ENCODE measurements at places on chromosomes 3 and 15. TPM values are rescaled to one million over a fixed set of nuclear protein-coding genes. Genes with fewer than 3 reads are reported as not detected.

Gene RTP4
- 8.2 TPM for total RNA-seq

DNA sequence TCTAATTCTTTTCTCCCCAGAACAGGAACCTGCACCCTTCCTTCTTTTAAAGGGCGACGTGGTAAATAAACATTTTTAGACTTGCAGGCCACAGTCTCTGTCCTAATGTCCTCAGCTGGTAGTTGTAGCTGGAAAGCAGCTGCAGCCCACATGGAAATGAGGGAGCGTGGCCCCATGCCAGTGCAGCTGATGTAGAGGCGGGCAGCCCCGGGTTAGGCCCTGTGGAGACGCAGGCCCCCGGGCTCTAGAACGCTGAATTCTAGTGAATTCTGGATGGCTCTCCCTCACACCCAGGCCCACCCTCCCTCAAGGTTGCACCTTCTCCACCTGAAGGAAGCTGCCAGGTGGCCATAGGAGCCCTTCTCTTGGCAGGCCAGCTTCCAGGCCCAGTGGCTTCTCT lies 52.3 kb downstream of the PGPEP1L start:
- no peak for DNase-seq

GRCh38 chr3:190345878-190346277 lies 23.6 kb upstream of the CLDN1 start:
- no peak for DNase-seq

Gene GOLGA6L10
- 2.1 TPM for total RNA-seq

Gene GOLGA8T
- not detected for total RNA-seq

DNA sequence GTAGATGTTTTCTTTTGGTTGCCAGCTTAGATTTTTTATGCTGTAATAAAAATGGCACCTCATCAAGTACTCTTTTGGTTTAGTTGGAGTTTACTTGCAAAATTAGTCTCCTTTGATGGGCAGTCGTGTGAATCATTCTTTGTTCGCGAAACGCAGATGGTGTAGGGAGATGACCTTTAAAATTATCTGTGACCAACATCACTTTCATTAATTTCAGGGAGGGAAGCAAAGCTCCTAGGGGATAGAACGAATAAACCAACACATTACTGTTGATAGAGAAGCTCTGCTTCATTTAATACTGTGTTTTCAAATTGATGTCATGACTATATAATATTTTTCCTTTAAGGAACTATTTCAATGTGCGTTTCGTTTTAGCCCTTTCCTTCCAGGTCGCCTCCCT lies 67.4 kb downstream of the USP13 start:
- no peak for DNase-seq

DNA sequence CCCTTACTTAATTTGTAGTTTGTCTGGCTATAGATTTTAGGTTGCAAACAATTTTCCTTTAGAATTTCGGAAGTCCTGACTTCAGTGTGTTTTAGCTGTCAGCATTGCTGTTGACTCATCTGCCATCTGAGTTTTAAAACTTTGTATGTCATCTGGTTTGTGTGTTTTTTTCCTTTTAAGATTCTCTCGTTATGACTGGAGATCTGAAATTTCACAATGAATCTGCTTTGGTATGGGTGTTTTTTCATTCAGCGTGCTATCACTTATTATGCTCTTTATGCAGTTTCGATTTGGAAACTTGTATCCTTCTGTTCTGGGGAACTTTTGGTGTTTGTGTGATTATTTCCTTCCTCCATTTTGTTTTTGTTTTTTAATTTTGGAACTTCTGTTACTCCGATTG lies 53.7 kb upstream of the ZNF280D start:
- no peak for DNase-seq

Gene ACKR4
- 0.15 TPM for total RNA-seq

Gene HRG
- total RNA-seq, result not detected

Gene BNC1
- total RNA-seq, result not detected

- no peak for DNase-seq
Observed at GRCh38 chr15:29569533-29570092, 252.7 kb downstream of the TJP1 start.

GRCh38 chr3:186588632-186589031 lies 18.1 kb downstream of the DNAJB11 start:
- no peak for DNase-seq

- DNase-seq, result no peak
Observed at GRCh38 chr3:65402597-65402996, 636.1 kb downstream of the MAGI1 start.

DNA sequence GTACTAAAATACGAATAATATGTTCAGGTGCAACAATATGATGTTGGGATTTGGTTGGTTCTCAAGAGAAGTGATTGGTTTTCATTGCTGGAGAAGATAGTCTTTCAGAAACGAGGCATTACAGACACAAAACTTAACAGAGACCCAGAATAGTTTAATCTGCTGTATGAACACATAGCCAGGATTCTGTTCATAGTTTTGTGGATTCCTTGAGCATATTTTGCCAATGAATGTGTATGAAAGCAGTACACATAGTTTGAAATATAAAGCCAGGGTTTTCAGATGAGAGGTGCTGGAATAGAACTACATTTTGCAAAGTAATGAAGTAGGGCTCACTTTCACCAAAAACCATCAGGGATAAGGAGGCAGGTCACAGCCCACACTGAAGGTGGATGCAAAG lies 5.7 kb upstream of the MCTP2 start:
- DNase-seq, result no peak

DNA sequence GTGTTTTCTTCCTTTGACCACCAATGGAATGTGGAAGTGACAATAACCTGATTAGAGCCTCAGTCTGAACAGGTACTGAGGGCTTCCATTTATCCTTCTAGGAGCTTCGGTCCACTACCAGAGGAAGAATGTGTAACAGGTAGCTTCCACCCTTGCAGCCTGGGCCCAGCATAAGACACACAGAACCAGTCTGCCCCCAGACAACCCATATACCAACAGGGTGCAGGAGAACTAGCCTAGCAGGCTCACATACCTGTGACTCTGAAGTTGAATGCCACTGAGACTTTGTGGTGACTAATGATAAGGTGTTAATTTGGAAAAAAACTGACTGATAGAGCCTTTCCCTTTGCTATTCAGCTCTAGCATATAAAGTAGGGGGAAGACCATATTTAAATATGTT lies 166.2 kb downstream of the NEK10 start:
- no peak for DNase-seq

DNA sequence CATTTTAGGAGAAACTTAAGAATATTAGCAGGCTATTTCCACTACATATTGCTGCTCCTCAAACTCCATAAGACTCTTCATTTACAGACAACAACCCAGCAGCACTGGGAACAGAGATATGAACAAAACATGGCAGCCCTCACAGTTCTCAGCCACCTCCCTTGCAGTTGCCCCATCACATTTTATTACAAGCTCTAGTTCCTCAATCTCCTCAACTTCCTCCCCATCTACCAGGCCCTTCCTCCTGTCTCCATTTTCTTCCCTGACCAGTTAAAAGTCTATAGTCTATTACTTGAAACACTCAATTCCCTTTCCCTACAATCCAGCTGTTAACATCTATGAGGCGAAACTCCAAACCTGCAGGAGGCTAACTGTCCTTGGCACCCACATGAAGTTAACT lies 412.5 kb downstream of the TBC1D5 start:
- DNase-seq, result no peak

DNA sequence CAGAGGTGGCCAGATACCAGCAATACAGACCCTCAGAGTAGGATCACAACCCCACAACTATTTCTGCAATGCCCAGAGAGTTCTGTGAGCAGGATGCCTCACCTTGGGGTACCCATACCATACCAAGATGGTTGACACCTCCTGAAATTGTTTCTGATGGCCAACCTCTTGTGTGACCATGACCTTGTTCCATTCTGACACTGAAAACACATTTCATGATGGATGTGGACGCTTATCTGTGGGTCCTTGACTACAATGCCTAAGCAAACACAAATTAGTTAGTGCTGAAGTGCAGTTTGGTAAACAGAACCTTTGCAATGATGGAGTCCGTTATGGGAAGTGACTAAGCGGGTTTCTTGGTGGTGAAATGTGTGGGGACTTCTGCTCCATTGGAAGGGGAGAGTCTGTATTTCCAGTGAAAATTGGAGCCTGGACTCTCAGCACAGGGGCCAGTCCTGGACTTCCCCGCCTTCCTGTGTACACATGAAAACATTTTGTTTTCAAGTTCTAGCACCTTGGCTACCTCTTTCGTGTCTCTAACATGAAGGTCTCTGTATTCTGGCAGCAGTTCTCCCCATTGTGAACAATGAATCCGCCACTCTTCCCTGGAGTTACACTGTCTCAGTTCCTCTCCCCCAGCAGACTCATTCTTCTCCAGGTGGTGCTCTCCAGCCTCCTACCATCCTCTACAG lies 106.2 kb downstream of the XXYLT1 start:
- DNase-seq, result no peak

GRCh38 chr3:192957441-192958021 lies 39.9 kb upstream of the MB21D2 start:
- no peak for DNase-seq

DNA sequence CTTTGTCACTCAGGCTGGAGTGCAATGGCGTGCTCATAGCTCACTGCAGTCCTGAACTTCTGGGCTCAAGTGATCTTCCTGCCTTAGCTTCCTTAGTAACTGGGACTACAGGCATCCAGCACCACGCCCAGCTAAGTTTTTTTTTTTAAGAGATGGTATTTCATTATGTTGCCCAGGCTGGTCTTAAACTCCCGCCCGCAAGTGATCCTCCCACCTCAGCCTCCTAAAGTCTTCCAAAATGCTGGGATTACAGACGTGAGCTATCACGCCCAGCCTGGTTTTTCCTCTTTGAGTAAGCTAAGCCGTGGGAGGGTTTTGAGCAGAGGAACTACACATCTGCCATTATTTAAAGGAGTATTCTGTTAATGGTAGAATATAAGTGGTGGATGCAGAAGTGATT lies 7.4 kb upstream of the LRRFIP2 start:
- DNase-seq, result no peak

GRCh38 chr3:12423918-12424630 lies 60.2 kb upstream of the TSEN2 start:
- no peak for DNase-seq

Gene IGDCC3
- total RNA-seq, result not detected

Gene GOLGA6D
- not detected for total RNA-seq

DNA sequence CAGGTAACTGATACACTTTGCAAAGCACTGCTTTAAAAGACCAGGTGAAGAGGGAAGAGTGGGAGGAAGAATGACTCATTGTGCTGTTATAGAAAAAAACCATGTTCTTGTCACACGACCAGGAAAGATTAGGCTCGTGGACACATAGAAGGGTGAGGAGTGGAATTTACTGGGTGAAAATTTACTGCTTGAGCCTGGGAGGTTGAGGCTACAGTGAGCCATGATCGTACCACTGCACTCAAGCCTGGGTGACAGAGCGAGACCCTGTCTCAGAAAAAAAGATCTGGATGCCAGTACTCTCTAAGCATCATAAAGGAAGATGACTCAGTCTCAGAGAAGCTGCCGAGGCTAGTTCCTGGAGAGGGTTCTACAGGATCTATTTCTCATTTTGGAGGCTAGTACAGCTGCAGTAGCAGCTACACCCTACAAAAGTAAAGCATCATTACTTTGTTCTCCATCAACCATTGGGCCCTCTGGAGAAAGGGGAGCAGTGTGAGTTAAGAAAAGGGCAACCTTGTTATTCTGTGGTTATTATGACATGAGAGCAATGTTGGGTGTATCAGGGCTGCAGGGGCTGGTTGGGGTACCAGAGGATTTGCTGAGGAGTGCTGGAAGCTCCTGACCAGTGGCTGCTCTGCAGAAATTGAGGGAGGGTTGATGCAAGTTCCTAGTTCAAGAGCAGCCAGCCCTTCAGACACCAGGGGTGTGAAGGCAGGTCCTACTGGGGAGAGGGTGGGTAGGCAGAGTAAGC lies 75.4 kb downstream of the CMTM8 start:
- no peak for DNase-seq

Gene ISLR
- total RNA-seq, result not detected

DNA sequence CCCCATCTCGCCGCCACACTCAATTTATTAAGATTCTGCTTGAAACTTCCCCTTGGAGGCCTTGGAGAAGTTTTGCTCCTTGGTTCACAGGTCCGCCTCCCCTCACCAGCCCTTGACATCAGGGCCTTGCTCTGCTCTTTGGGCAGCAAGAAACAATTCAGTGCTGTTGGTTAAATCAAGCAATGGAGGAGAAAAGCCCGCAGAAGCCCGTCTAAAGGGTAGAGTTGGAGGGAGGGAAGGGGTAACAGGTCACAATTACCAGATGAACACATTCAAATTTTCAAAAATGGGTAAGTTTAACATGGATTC lies 429 bp downstream of the PARP9 start:
- peak; percentile 41 for DNase-seq
